Fibroblast of lung (primary cell): ENCODE measurements at places on chromosomes 5 and 9. TPM values are rescaled to one million over a fixed set of nuclear protein-coding genes. Genes with fewer than 3 reads are reported as not detected.

DNA sequence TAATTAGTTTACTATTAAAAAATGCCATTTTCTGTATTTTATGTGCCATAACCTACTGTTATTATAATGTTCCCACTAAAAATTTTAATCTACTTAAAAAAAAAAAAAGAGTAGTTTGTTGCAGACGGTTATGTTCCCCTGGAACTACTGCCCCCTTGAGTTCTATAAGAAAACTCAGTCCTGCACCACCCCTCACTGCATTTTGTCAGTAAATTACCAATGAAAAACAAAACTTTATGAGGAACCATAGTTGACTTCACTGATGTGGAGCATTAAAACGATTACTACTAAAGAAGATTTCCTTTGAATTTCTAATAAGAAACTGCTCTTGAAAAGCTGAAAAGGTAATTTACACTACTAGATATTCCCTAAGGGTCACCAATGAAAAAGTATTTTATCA, 288.7 kb downstream of the FBXL17 start:
- peak; percentile 56 for DNase-seq

DNA sequence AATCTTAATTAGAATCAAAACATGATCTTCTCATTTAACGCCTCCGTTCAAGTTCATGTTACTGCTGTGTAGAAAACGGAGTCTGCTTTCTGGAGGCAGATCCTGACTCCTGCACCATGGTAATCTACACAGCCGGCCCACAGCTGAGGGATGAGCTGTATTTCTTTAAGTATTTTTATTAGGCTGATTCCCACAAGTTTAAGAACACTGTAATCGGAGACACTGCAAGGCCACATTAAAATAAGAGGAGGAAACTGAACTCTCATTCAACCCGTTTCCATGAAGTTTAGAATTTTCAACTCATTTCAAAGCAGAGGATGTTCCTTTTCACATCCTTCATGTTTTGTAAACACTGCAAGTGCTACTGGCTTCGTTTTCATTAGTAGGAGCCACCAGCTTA, 372.2 kb downstream of the NFIB start:
- no peak for DNase-seq

The REEP2 gene
- total RNA-seq = 5.9 and 14.4 TPM in 2 replicates

- DNase-seq = no peak
Measured at GRCh38 chr9:138103111-138103848, 225.7 kb downstream of the CACNA1B start.

GRCh38 chr5:80867233-80867632, 92.9 kb upstream of the RASGRF2 start:
- no peak for DNase-seq

- no peak for DNase-seq
Measured at GRCh38 chr5:23289162-23289561, 218.2 kb upstream of the PRDM9 start.

The SLC4A9 gene
- not detected in 2 replicates for total RNA-seq

DNA sequence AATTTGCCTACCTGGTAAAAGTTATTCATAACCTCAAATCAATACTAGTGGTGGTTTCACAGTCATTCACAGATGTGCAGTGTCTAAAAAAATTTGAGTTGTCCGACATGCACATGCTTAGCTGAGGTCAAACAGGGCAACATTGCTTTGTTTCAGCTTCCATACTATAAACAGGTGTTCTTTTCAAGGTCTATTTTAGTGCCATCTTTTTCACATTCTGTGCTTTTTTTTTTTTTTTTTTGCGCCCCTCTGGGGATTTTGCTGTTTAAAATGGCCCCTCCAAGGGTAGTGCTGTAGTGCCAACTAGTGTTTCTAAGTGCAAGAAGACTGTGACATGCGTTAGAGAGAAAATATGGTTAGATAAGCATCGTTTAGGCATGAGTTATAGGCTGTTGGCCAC, 14.5 kb downstream of the PHAX start:
- DNase-seq = no peak

DNA sequence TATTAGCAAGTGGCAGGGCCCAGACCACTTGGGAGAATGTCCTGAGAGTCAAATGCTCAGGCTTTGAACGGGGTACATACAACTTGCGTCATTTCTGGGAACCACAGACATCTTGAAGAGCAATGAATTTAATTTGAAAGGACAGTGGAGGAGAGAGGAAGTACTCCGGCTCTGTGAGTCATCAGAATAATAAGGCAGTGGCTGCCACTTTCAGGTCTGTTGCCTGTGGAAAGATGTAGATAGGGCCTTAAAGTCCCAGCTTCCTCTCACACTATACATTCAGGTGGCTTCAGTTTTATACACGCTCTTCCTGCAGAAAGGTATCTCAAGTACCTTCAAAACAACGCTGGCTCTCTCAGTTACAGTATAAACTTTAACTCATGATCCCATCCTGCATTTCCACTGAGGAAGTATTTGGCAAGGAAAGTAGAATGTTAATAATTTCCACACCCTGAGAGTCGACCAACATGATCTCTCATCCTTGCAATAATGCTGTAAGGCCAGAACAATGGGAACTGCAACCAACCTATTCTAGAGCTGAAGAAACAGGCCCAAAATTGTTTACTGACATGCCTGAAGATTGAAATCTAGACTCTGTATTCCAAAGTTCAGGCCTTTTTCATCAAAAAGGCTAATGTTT, 6.8 kb upstream of the PRUNE2 start:
- no peak for DNase-seq

The SGCD gene
- 21.1 and 67.5 TPM in 2 replicates for total RNA-seq

The SLC34A3 gene
- not detected in 2 replicates for total RNA-seq

The IL13 gene
- total RNA-seq = not detected in 2 replicates

DNA sequence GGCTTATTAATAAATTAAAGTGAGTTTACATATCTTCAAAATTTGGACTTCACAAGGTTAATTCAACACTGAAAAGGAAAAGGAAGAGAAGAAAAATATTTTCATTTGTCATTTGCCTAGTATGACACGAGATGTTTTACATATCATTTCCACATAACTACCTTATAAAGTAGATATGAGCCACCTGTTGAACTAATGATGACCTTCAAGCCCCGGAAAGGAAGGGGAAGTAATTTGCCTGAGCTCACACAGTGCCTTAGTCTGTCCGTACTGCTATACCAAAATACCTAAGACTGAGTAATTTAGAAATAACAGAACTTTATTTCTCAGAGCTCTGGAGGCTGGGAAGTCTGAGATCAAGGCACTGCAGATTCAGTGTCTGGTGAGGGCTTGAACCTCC, 17.9 kb downstream of the CMYA5 start:
- no peak for DNase-seq

- DNase-seq = no peak
Measured at GRCh38 chr9:111034170-111034897, 3.9 kb downstream of the LPAR1 start.

The SAXO1 gene
- total RNA-seq = under 0.01 and 0.17 TPM in 2 replicates

The SVEP1 gene
- total RNA-seq = 76.3 and 96.9 TPM in 2 replicates

The SLC6A7 gene
- not detected in 2 replicates for total RNA-seq

The ROR2 gene
- 27.9 and 39.5 TPM in 2 replicates for total RNA-seq

GRCh38 chr5:138180183-138180782, 1.4 kb downstream of the KIF20A start:
- peak; percentile 65 for DNase-seq

DNA sequence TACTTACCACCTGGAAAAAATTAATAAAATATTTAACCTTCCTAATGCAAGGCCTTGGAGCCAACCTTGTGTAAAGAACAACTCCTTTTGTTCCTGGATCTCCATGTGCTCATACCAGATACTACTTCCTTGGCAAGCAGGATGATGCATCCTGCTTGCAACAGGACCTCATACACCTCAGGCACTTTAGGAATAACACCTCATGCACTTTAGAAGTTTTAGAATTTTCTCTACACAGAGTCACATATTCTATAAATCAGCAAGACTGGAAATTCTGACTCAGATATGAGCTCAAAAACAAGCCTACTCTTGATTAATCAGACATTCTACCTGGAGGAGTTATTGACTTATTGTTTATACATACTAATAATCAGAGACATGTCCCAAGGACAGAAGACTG, 209.6 kb upstream of the CDH10 start:
- no peak for DNase-seq

- peak; percentile 35 for DNase-seq
Measured at GRCh38 chr5:175920231-175920811, 47.8 kb downstream of the THOC3 start.

The ADAMTSL1 gene
- total RNA-seq = 11.6 and 27.9 TPM in 2 replicates

GRCh38 chr9:21764846-21765245, 37.6 kb upstream of the MTAP start:
- DNase-seq = peak; percentile 40

- DNase-seq = peak; percentile 37
Measured at GRCh38 chr5:102554082-102554481, 55.3 kb upstream of the SLCO6A1 start.

DNA sequence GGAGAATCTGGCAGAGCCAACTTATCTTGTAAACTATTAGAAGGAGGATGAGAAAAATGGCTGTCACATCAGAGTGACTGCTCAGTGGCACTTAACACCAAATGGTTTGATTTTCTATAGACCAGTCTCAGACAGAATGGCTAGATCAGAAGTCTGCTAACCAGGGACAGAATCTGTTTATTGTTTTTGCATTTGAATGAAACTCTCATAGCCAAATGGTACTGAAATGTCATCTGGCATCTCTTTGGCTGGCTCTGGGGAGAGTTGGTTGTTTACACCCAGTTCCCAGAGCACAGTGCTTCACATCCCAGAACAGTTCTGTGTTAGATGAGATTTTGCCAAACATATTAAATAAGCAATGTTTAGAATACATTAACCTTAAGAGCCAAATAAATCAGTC, 106.6 kb upstream of the HMHB1 start:
- no peak for DNase-seq

The GARIN3 gene
- total RNA-seq = not detected in 2 replicates

DNA sequence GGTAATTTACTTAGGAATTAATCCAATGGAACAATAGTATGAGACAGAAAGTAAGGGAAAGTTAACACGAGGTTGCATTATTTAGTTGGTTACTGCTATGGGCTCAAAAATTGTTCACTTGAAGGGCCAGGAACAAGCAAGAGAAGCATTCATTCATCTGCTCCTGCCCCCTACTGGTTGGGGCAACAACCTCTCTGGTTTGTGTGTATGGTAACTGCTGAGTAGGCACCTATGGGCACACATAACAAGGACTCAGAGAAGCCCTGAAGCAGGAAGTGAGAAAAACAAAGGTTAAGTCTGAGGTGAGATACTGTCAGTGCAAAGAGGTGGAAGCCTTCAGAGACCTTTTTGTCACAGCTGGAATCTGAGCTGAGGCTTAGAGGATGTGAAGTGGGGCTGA, 34.4 kb upstream of the RANBP6 start:
- no peak for DNase-seq

The STK32A gene
- total RNA-seq = 2.5 and 2.8 TPM in 2 replicates

DNA sequence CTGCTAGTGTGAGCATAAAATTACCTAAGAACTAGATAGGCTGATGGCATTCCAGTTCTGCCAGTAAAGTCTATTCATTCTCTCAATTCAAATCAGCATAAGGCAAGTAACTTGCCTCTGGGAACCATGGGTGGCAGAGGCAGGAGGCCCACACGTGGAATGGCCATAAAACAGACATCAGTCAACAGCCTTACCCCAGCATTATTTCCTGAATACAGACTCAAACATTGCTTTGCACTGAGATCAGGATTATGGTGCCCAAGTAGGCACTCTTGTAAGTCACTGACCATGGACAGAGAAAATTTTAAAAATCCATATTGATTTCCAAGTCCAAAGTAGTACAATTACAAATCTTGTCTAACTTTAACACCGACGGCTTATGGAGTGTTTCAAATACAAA, 157.7 kb downstream of the NR2F1-AS1 start:
- no peak for DNase-seq
